ENCODE measurements at places on chromosomes 7 and 10. TPM values are rescaled to one million over a fixed set of nuclear protein-coding genes. Genes with fewer than 3 reads are reported as not detected.

DNA sequence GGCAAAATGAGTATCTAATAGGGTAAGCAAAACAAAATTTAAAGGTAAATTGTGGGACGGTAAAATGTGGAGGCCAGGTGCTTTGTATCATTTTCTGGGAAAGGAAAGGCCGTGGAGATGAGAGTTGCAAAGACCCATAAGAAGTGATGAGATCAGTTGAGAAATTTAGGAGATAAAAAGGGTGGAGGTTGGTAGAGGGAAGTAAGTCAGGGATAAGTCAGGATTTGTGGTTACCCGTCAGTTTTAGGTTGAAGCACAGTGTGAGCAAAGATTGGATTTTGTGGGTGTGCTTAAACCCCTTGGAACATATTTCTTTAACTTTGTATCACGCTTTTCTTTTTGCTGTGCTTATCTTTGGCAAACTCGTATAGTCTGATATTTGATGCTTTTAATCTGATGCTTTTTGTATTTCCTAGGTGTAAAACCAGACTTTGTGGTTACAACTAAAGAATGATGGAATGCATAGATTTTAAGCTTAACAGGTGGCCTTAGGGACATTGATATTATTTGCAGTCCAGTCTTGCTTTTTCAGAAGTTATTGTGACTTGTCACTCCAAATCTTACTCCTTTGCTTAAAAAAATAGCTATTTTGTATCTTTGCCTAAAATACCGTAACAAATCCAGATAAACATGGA, 1.2 kb downstream of the BTRC start:
- peaks cover 10% of the 10 kb centered on the region for H3K27me3 ChIP-seq
- H3K4me1 ChIP-seq = peaks cover 34% of the 10 kb centered on the region
- H3K27ac ChIP-seq = peak overlapping the region; percentile 98
- no peak for DNase-seq

DNA sequence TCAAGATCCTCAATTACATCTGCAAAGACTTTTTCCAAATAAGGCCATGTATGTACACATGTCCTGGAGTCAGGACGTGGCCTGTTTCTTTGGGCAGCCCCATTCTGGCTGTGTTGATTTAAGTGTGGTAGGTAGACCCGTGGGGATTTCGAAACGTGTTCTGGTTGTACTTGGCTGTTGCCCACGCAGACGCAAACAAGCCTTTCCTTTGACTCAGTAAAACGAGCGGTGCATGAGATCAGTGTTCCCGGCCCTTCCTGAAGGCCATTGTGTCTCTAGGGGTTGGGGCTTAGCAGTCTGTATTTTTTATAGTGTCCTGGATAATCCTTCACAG, 64.8 kb upstream of the DNAJB6 start:
- DNase-seq = no peak
- no peaks in the 10 kb centered on the region for H3K27me3 ChIP-seq
- H3K4me1 ChIP-seq = peaks cover 2% of the 10 kb centered on the region
- H3K4me3 ChIP-seq = no peak overlapping the region

DNA sequence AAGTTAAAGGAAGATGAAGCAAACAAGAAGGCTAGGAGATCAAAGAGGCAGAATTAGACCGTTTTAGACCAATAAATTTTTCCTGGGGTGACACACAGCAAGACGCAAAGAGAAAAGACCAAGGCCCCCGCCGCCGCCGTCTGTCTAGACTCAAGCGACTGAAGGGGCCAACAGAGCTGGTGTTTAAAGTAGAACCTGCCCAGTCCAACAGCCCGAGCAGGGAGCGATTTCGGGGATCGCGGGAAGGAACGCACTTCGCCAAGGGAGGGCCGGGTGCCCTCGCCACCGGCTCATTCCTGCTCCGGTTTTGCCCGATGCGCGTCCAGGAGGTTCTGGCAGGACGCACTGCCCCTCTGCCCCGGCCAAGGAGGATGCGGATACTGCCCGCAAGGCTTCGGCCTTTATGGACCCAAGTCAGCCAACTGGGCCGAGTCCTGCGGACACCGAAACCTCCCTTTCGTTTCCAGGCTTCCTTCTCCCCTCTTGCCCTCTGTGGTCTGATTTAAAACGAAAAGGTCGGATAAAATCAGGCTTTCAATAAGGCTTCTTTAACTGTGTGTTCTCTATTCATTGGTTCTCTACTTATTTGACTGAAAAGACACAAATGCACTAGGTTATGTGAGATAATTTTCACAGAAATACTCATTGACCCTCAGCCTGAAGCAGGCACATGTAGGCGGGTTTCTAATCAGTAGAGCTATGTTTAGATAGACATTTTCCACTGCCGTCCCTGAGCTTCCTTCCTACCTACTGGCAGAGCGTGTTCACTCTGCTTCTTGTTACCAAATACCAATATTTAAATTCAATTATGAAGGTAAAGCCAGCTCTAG, 2.2 kb upstream of the HOXA7 start:
- peaks cover 13% of the 10 kb centered on the region for H3K4me1 ChIP-seq
- no peak for DNase-seq
- peaks cover 3% of the 10 kb centered on the region for H3K36me3 ChIP-seq
- no peak overlapping the region for H3K27ac ChIP-seq

Gene IL2RA
- total RNA-seq = 1.0 TPM

DNA sequence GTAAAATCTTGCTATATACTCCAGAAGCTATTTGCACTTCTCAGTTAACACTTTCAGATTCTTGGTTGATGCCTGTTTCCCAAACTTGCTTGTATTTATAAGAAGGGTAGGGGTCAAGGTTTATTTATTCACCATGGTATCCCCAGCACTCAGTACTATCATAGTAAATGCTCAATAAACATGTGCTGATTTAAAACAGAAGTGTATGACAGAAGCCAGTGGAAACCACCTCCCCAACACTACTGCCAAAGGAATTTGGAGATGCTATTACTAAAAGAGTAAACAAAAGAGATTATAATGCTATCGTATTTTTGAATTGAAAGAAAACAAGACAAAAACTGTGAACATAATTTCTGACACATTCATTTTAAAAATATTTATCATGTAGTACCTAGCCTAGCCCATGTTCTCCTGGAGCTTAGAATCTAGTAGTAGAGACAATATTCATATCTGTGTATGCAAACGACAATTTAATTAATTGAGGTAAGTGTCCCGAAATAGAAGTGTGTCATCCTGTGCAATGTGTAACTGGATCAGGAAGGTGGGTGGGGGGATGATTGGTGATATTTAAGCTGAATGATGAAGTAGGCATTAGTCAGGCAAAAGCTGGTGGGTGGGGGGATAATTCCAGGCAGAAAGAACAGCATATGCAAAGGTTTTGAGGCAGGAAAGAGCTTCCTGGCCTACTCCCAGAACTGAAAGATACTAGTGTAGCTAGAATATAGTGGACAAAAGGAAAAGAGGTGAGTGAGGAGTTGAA, 77.5 kb downstream of the HGF start:
- no peak overlapping the region for H3K4me3 ChIP-seq
- H3K36me3 ChIP-seq = no peaks in the 10 kb centered on the region
- no peak overlapping the region for H3K27ac ChIP-seq
- no peak for DNase-seq
- no peaks in the 10 kb centered on the region for H3K4me1 ChIP-seq

Gene UCMA
- total RNA-seq = not detected

GRCh38 chr10:77648472-77648871, 10.9 kb upstream of the KCNMA1 start:
- H3K4me3 ChIP-seq = no peak overlapping the region
- no peak overlapping the region for H3K27ac ChIP-seq
- DNase-seq = no peak
- no peaks in the 10 kb centered on the region for H3K4me1 ChIP-seq
- no peaks in the 10 kb centered on the region for H3K36me3 ChIP-seq
- H3K27me3 ChIP-seq = peaks cover 10% of the 10 kb centered on the region

Gene OGDHL
- total RNA-seq = not detected

DNA sequence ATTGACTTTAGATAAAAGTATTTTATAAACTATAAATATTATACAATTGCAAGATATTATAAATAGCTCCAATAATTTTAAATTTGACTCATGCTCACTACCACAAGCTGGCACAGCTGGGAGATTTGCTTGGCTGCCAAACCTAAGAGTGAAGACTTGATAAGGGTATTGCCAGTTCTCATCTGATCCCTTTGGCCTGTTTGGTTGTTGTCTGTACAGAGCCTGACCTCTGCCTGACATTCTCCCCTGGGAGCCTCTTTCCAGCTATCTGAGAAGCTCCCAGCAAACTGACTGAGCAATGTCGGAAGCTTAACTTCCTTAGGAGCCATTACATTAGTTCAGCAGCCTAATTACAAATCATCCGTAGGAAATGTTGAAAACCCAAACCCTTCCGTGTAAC, 10.2 kb upstream of the LMOD2 start:
- no peak overlapping the region for H3K4me3 ChIP-seq
- no peaks in the 10 kb centered on the region for H3K4me1 ChIP-seq
- no peak for DNase-seq
- peaks cover 15% of the 10 kb centered on the region for H3K27me3 ChIP-seq
- H3K27ac ChIP-seq = no peak overlapping the region

DNA sequence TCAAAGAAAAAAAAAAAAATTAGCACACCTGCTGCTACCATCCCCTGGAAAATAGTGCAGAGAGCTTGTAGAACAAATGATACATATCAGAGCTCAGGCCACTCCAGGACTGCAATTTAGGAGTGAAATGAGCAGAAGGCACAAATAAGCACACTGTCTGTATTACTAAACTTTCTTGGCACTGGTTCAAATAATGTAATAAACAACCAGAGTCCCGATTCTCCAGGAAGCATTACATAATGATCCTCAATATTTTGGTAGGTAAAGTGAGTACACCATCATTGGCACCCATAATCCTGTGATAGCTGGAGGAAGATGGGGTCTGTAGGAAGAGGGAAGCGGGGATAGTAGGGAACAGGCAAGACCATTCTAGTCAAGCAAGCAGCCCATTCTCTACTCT, 74.3 kb downstream of the SVOPL start:
- H3K27ac ChIP-seq = no peak overlapping the region
- H3K27me3 ChIP-seq = no peaks in the 10 kb centered on the region
- H3K4me3 ChIP-seq = peak overlapping the region; percentile 39

GRCh38 chr7:16940776-16941175, 59.0 kb upstream of the AGR3 start:
- no peak overlapping the region for H3K27ac ChIP-seq
- H3K27me3 ChIP-seq = no peaks in the 10 kb centered on the region
- DNase-seq = no peak
- peaks cover 8% of the 10 kb centered on the region for H3K4me1 ChIP-seq
- no peak overlapping the region for H3K4me3 ChIP-seq

Gene STX1A
- total RNA-seq = 5.7 TPM

DNA sequence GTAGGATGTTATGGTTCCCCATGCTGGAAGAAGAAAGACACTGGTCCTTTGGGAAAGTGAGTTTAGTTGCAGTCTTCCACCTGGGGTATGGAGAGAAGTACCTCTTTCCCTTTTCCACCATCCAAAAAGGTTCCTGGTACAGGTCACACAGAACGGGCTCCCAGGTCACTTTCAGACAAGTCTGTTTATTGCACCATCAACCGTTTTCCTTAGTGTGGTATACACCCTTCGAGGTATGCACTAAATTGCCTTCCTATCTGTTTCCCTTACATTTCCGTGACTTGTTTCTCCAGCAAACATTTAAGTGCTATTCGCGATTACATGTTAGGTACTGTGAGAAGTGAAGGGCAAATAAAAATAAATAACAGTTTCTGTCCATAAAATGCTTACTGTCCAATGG, 185.1 kb downstream of the ARL4A start:
- no peak for DNase-seq
- H3K4me3 ChIP-seq = no peak overlapping the region
- no peak overlapping the region for H3K27ac ChIP-seq
- H3K27me3 ChIP-seq = peaks cover 4% of the 10 kb centered on the region

- DNase-seq = no peak
- no peaks in the 10 kb centered on the region for H3K36me3 ChIP-seq
- no peak overlapping the region for H3K4me3 ChIP-seq
- no peak overlapping the region for H3K27ac ChIP-seq
- H3K4me1 ChIP-seq = no peaks in the 10 kb centered on the region
Observed at GRCh38 chr7:17434191-17434590, 135.7 kb downstream of the AHR start.

Gene NEUROD6
- total RNA-seq = not detected

DNA sequence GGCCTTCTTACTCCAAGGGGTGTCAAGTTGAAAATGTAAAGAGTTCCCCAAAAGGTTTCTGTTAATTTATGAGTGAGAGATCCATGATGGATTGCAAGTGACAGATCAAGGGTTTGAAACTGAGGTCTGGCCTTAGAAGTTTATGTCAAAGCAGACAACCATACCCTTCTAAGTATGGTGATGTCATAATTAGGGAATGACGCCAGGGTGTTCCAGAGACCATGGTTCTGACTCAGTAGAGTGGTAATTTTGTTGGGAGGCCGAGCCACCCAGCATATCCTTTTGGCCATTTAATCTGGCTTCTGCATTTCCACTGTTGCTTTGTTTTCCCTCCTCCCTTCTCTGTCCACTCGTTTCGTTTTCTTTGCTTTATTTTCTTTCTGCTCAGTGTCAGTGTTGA, 2.7 kb downstream of the TRUB1 start:
- peaks cover 47% of the 10 kb centered on the region for H3K36me3 ChIP-seq
- DNase-seq = no peak
- H3K4me3 ChIP-seq = peak overlapping the region; percentile 75
- no peak overlapping the region for H3K27ac ChIP-seq
- H3K27me3 ChIP-seq = no peaks in the 10 kb centered on the region

DNA sequence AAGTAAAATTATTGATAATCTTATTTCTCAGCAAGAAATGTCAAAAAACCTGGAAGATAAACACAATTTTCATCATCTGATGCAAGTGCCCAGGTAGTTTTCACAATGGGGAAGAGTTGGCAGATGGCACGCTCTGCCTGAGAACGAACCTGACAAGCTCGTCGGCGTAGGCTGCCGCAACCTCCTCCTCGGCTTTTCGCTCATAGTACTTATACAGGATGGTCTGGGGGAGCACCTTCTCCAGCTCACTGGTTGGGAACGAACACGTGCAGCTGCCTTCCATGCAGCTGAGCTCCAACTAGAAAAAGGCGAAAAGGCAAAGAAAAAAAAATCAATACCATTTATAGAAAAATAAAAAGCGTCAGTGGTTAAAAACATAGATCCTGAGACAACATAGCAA, 68.9 kb downstream of the RNF216 start:
- no peaks in the 10 kb centered on the region for H3K27me3 ChIP-seq
- no peak for DNase-seq
- H3K36me3 ChIP-seq = peaks cover 24% of the 10 kb centered on the region

DNA sequence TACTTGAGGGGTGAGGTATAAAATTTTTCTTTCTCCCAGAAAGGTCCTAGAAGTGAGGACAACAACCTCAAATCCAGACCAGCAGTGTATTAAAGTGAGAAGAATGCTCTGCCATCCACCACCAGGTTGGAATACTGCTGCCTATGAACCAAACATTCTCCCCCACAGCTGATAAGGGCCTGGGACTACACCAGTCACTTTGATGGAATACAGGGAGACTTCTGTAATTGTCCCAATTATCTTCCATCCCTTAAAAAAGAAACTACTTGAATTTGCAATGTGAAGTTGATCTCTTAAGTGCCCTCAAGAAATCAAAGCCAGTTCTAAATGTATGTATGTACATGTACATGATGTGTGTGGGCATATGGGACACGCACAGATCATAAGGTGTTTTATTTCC, 3.0 kb downstream of the TBX20 start:
- no peak overlapping the region for H3K27ac ChIP-seq
- H3K4me3 ChIP-seq = no peak overlapping the region
- peaks cover 74% of the 10 kb centered on the region for H3K27me3 ChIP-seq

Gene GLCCI1
- 31.5 TPM for total RNA-seq

Gene LEP
- total RNA-seq = not detected

Gene CROT
- 16.9 TPM for total RNA-seq

Gene FAM241B
- total RNA-seq = 15.2 TPM
